ENCODE measurements at places on chromosomes 5 and 9.

GRCh38 chr5:96331210-96331609, 101.8 kb downstream of the PCSK1 start:
- no peak for DNase-seq
- no peak overlapping the region for H3K4me3 ChIP-seq
- H3K27me3 ChIP-seq, result no peaks in the 10 kb centered on the region
- no peak overlapping the region for H3K27ac ChIP-seq
- no peaks in the 10 kb centered on the region for H3K36me3 ChIP-seq

DNA sequence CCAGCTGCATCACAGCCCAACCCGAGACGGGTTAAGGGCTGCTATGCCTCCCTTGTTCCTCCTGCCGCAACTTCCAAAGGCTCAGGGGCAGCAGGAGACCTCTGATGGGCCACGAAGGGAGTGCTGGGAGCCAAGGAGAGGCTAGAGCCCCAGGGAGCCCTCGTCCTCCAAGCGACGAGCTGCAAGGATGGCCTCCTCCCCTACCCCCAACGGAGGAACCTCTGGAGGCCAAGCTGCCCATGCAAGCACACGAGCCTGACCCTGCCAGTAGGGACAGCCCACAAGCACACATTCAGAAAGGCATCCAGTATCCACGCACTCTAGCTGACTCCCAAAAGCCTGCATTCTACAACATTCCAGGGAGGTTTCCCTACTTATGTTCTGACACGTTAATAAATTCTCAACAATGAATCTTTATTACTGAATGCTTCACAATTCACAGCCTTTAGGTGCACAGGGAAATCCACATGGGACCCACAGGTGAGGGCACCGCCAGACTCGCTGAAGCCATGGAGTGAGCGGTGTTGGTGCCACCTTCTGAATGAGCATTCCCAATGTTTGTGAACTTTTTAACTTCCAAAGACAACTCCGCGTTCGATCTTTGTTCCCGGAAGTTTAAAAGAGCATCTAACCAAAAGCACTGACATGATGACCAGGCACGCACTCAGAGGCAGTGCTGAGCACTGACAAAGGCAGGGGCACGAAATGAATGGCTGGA, 28.7 kb downstream of the IPPK start:
- DNase-seq, result no peak
- H3K27me3 ChIP-seq, result no peaks in the 10 kb centered on the region
- H3K27ac ChIP-seq, result no peak overlapping the region
- H3K36me3 ChIP-seq, result peaks cover 100% of the 10 kb centered on the region
- no peaks in the 10 kb centered on the region for H3K4me1 ChIP-seq

- no peaks in the 10 kb centered on the region for H3K4me1 ChIP-seq
- H3K36me3 ChIP-seq, result no peaks in the 10 kb centered on the region
- DNase-seq, result no peak
- no peak overlapping the region for H3K4me3 ChIP-seq
These were observed 716.5 kb upstream of the C9orf72 start for GRCh38 chr9:28289746-28290145.

DNA sequence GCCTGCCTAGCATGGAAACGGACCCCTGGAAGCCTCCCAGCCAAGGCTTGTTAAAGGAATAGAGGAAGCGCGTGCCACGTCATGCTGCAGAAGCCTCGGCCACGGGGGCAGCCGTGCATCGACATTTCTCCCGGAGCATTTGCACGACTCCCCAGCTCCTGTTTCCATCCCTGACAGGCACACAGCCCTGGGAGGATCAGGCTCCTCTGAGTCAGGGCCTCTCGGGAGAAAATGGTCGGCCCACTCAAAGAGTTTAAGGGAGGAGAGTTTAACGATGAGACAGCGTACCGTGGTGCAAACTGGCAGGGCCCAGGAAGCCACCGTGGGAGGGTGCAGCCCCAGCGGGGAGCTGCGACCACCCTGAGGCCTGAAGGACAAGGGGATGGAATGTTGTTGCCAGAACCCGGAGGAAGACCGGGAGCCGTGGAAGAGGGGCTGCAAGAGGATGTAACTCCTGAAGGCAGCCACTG, 213.6 kb downstream of the PAX5 start:
- no peak overlapping the region for H3K4me3 ChIP-seq
- no peaks in the 10 kb centered on the region for H3K4me1 ChIP-seq
- no peak for DNase-seq

- no peaks in the 10 kb centered on the region for H3K27me3 ChIP-seq
- H3K4me1 ChIP-seq, result no peaks in the 10 kb centered on the region
- no peak overlapping the region for H3K27ac ChIP-seq
- DNase-seq, result no peak
These were observed 155.7 kb upstream of the RIOK2 start for GRCh38 chr5:97338729-97339128.

GRCh38 chr9:75780185-75780584, 110.3 kb upstream of the PCSK5 start:
- H3K27me3 ChIP-seq, result no peaks in the 10 kb centered on the region
- no peak for DNase-seq
- H3K27ac ChIP-seq, result no peak overlapping the region
- H3K4me1 ChIP-seq, result no peaks in the 10 kb centered on the region

DNA sequence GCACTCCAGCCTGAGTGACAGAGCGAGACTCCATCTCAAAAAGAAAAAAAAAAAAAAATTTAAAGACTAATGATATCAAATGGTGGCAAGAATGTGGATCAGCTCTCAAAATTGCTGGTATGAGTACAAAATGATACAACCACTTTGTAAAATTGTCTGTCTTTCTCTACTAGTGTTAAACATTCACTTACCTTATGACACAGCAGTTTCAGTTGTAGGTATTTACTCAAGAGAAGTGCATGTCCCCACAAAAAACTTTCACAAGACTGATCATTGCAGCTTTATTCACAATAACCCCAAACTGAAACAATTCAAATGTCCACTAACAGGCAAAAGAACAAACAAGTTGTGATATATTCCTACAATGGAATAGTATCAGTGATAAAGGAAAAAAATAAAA, 14.7 kb upstream of the CETN3 start:
- H3K27ac ChIP-seq, result no peak overlapping the region
- H3K36me3 ChIP-seq, result no peaks in the 10 kb centered on the region
- H3K27me3 ChIP-seq, result no peaks in the 10 kb centered on the region
- no peak for DNase-seq
- H3K4me1 ChIP-seq, result no peaks in the 10 kb centered on the region

DNA sequence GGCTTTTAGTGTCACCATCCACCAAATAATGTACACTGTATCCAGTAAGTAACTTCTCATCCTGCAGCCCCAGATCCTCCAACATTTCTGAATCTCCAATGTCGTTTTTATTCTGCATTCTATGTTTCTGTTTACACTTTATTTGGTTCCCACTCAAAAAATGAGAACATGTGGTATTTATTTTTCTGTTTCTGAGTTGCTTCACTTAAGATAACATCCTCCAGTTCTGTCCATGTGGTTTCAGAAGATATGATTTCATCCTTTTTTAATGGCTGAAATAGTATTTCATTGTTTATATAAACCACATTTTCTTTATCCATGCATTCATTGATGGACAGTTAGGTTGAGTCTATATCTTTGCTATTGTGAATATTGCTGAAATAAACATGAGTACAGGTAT, 677.3 kb upstream of the FTMT start:
- H3K4me1 ChIP-seq, result no peaks in the 10 kb centered on the region
- no peak for DNase-seq
- H3K4me3 ChIP-seq, result no peak overlapping the region
- H3K27me3 ChIP-seq, result no peaks in the 10 kb centered on the region
- H3K36me3 ChIP-seq, result no peaks in the 10 kb centered on the region

- peaks cover 3% of the 10 kb centered on the region for H3K4me1 ChIP-seq
- DNase-seq, result no peak
- no peak overlapping the region for H3K27ac ChIP-seq
- no peak overlapping the region for H3K4me3 ChIP-seq
- H3K27me3 ChIP-seq, result no peaks in the 10 kb centered on the region
- H3K36me3 ChIP-seq, result peaks cover 17% of the 10 kb centered on the region
These were observed 59.3 kb upstream of the ZNF169 start for GRCh38 chr9:94199776-94200175.

All from heart left ventricle (tissue), 16 donors.